ENCODE measurements at places on chromosomes 16 and 17.

DNA sequence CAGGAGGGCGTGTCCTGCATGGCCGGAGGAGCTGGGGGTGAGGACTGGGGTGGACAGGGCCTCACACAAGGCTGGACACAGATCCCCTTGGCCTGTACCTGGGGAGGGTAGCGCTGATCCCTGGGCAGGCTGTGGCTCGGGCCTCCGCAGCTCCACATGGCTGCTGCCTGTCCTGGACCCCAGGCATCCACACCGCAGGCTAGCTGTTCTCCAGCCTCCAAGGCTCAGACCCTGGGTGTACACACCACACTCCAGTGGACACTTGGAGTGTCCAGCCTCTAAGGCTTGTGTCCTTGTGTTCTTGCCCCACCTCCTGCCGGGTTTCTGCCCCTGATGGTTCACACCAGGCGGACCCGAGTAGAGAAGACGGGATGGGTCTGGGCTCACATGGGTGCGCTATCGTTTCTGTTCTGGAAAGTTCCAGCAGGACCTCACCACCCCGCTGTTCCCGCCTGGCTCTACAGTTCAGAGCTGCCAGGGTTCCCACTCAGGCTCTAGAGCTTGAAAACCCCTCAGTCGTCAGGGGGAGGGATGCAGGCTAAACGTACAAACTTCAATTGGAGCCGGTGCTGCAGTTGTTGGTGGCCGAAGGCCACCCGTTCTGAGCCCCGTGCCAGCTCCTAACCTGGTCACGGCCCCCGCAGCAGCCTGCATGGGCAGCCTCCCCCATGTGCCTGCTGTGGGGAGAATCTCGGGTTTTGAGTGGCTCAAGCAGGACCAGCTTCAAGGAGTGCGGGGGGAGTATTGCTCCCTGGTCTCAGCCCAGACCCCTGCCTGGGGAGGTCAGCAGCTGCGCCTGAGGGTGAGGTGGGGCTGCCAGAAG lies 6.6 kb upstream of the FN3KRP start:
- DNase-seq, result no peak

DNA sequence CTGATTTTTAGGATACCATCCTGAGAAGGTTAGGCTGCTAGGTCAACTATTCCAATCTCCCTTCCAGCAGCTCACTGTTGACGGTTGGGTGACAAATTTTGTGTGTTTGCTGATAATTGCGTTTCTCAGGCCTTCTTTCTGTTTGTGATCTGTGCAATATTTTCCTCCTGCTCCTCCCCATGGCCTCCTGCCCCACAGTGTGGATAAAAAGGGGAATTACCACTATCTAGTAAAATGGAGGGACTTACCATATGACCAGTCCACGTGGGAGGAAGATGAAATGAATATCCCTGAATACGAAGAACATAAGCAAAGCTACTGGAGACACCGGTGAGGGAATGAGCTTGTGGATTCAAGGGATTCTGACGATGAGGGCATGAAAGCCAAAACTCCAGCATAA lies 9.2 kb downstream of the CHD3 start:
- peak; percentile 43 for DNase-seq

GRCh38 chr16:68718590-68718989 lies 18.5 kb upstream of the CDH1 start:
- DNase-seq, result no peak

DNA sequence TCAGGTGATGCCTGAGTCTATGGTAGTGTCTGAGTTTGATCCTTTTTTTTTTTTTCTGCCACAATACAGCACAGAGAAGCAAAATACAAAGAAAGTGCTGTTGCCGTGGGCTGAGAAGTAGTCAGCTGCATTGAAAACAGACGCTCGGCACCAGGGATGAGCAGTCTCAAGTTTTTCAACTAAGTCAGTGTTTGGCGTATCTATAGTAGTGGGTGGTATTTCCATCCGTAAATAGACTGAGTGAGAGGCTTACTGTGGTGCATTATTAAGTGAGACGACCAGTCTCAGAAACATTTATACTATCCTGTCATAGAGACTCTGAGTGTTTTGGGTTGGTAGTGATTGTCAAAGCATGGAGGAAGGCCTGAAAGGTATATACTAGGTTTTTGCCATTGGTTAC lies 221.3 kb downstream of the SNX29 start:
- DNase-seq, result no peak

GRCh38 chr17:17035920-17036523 lies 6.2 kb upstream of the MPRIP start:
- DNase-seq, result no peak

- DNase-seq, result no peak
Measured at GRCh38 chr16:65120831-65121721, 787 bp downstream of the CDH11 start.

Data from CD4-positive, alpha-beta T cell treated with Interleukin-2 at 100 ng/mL for 4 hours (primary cell).